Right hindlimb (tissue), 1 donor: ENCODE measurements at places on chromosomes 6 and 20.

DNA sequence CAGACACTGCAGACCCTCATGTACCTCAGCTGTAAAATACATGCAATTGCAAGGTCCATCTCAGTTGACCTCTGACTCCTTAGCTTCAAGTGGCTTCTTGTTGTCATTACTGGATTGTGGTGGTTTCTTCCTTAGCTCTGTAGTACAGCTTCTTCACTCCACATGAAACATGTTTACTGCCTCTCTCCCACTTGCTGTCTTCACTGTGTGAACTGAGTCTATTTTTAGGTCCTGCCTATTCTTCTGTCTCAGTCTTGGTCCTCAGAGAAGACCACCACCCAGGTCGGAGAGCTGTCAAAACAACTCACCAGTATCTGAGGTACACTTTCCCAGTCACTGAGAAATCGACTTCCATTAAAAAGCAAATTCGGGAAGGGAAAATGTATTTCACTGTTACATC is 50.2 kb upstream of the EYA4 start:
- no peak for DNase-seq

DNA sequence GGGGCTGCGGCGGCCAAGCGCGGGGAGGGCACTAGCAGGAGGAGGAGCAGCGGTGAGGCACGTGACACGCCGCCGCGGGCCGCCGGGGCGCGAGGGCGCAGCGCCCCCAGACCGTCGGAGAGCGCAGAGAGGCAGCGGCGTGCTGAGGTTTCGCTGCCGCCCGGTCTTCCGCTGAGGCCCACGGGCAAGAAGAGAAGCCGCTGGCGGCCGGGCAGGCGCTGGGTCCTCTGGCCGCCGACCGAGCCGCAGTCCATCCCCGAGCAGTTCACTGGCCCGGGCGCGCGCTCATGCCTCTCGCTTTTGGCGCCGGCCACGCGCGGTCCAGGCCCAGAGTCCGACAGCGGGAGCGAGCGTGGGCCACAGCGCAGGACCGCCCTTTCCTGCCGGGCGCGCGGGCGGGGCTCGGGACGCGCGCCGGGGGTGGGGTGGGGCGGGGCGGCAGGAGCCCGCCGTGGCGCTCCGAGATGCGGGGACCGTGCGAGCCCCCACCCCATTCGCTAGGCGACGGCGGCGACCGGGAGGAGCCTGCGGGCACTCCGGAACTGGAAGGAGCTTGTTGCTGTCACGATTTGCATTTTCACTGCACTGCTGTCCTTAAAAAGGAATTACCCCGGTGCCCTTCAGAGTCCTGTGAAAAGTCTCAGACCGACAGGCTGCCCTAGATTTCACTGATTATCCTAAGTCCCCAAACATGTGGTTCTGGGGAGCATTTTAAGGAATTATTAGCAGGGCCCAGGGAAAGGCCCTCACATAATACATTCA is at the start of gene MCUR1:
MCUR1 (minus strand) TSS at position 382 of the 762 bp plus-strand sequence; CDS start at position 254, 128 bp downstream.
- DNase-seq, result peak; percentile 93

GRCh38 chr6:38272222-38272621 is 367.5 kb downstream of the BTBD9 start:
- DNase-seq, result no peak

GRCh38 chr20:17693444-17694001 is 6.2 kb upstream of the BANF2 start:
- DNase-seq, result peak; percentile 47

- no peak for DNase-seq
These were observed 154.0 kb downstream of the ZDHHC14 start for GRCh38 chr6:157534977-157535339.

- DNase-seq, result no peak
These were observed 38.5 kb upstream of the TFB1M start for GRCh38 chr6:155352811-155353210.

- no peak for DNase-seq
These were observed 29.3 kb downstream of the ARHGAP18 start for GRCh38 chr6:129680633-129681032.

DNA sequence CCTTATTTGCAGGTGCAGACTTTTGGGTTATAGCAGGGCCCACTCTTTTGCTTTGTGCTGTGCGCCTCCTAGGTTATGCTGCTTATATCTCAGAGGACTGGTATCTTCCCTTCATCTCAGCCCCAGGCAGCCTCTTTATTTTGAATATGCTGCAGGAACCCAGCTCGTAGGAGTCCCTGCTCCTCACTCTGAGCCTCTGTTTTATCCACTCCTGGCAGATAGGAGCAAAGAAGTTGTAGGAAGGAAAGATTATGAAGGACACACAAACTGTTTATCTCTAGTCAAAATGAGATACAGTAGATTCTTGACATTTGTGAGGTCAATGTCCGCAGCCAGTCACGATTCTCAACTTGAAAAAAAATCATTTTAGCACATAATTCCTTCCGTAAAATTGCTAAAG is 15.6 kb downstream of the L3MBTL3 start:
- no peak for DNase-seq

DNA sequence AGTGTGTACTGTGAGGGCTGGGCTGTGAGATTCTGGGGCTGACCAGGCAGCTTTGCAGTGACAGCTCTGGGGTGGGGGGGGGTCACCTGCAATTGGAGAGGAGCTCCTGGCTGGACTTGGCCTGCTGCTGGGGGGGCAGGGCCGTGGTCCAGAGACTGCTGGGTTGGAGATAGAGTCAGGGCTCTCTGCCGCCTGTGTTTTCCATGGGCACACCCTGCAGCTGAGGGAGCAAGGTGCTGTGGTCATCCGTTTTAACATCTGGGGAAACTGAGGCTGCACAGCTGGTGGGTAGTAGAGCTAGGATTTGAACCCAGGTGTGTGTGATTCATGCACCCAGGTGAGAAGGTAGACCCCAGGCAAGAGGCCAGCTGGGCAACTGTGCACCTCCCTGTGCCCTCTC is 7.3 kb downstream of the DLGAP4 start:
- DNase-seq, result no peak

- DNase-seq, result no peak
These were observed 1492.5 kb downstream of the HACE1 start for GRCh38 chr6:103367212-103367611.

DNA sequence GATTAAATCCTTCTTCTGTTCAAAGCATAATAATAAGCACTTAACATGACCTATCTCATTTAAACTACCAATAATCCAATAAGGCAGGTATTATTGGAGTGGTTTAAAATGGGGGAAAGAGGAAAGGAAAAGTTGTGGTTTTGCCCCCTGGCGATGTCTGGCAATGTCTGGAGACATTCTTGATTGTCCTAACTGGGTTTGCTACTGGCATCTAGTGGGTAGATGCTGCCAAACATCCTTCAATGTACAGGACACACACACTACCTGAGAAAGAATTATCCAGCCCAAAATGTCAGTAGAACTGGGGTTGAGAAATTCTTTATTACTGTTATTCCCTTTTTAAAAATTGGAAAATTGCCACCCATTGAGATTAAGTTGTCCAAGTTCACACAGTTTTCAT is 25.2 kb upstream of the SRSF6 start:
- no peak for DNase-seq

- DNase-seq, result no peak
These were observed 50.8 kb upstream of the NRN1 start for GRCh38 chr6:6057442-6058053.

DNA sequence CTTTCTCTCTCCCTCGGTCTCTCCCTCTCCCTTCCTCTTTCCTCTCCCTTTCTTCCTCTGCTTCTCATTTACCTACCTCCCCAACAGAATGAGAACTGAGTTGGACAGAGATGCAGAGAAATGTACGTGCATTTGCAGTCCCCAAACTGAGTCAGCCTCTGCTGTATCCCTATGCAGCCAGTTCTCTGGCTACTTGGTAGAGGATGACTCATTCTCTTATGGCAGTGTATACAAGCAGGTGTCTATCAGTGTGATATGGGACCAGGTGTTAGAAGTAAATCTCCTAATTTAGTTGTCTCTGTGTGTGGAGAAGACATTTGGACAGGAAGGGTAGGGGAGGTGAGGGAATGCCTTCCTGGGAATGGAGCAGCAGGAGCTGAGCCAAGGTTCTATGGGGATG is 470.8 kb downstream of the CD109 start:
- DNase-seq, result no peak

DNA sequence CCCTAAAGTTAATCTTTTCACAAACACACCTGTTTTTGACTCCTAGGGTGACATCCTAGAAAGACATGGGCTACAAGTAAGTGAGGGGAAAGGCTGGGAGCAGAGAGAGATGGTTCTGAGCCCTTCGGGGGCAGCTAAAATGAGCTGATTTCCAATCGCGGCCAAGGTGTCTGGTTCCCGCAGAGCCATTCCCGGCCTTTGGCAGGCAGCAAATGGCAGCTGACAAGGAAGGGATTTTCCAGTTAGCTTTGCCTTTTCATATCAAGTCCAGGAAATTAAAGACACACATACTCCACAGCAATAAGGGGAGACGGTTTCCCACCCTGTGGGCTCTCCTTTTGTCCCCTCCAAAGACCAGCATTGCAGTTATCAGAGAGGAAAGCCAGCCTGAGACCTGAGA is 228.5 kb downstream of the ZMYND8 start:
- DNase-seq, result peak; percentile 60

DNA sequence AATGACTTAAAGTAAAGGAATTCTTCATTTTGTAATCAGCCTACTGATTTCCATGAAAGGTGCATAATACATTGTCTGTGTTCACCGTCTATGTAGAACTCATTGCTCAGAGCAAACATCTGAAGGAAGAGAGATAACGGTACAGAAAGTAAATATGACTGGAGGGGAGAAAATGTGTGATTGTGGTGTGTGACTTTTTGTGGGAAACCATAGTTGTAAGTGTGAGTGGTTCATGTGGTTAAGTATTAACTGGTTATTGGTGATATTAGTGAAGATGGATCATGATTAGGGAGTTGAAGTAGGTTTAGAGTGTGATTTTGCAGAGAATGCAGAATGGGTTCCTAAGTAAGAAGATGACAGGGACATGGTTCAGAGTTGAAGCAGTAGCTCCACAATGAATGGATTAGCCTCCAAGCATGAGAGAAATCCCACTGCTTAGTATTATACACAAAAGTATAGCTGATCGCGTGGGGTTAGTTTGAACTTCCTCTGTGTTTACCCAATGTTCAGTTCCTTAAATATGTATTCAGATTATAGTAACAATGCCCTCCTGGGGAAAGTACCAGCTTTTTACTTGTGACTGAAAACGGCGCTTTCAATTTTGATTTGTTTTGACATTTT is 368.9 kb downstream of the UTRN start:
- DNase-seq, result no peak

DNA sequence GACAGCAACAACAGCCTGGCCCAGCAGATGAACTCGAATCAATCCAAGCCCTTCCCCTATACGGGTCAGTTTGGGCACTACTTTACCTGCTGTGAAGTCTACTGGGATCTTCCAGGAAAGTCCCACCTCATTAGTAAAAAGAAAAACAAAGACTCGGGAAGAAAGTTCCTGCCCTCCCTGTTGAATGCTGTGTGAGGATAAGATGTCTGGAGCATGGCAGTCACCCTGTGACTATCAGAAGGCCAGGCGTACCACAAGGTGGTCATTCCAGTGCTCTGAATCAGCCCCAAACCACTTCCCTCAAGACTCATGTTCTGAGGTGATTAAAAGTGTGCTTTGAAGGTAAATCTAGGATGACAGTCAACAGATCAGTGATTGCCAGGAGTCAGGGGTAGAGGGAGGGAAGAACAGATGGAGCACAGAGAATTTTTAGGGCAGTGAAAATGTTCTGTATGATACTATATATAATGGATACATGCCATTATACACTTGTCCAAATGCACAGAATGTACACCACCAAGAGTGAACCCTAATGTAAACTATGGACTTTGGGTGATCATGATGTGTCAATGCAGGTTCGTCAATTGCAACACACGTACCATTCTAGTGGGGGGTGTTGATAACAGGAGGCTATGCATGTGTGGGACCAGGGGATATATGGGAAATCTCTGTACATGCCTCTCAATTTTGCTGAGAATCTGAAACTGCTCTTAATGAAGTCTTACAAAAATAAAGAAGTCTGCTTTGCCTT is 14.7 kb downstream of the FKBP1A start:
- no peak for DNase-seq

DNA sequence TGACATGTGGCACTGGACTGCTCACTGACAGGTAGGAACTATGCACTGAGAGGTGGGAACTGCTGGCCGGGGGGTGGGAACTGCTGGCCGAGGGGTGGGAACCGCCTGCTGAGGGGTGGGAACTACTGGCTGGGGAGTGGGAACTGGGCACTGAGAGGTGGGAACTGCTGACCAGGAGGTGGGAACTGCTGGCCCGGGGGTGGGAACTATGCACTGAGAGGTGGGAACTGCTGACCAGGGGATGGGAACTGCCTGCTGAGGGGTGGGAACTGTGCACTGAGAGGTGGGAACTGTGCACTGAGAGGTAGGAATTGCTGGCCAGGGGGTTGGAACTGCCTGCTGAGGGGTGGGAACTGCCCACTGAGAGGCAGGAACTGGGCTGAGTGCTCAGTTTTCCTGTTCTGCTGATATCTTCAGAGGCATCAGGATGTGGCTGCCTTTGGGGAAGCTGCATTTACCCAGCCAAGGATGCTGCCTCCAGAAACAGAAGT is 90.2 kb downstream of the THBS2 start:
- no peak for DNase-seq

GRCh38 chr6:169158691-169159090 is 95.0 kb downstream of the THBS2 start:
- DNase-seq, result peak; percentile 65

- DNase-seq, result peak; percentile 39
These were observed 37.3 kb downstream of the IPCEF1 start for GRCh38 chr6:154319231-154319858.
